ENCODE measurements at places on chromosomes 7 and 10.
A peak's percentile ranks its signal among the peaks of the same experiment; 100 is the strongest.

DNA sequence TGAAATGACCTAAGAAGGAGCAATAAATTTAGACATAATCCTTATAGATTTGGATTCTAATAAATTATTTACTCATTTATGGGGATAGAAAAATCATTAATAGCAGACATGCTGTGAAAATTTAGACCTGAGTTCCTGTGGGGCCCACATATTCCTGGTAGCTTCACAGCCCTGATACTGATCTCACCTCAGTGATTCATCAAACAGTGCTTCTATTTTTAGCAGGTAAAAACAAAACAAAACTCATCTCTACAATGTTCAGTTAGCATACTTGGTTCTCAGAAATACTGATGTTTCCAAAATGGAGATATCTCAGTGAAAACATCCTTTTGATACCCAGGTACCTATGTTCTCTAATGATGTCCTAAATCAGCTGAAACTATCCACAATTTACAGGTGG lies 841.1 kb upstream of the SORCS1 start:
- DNase-seq: no peak

GRCh38 chr10:13346283-13347042 lies 1.6 kb downstream of the SEPHS1 start:
- DNase-seq: no peak

DNA sequence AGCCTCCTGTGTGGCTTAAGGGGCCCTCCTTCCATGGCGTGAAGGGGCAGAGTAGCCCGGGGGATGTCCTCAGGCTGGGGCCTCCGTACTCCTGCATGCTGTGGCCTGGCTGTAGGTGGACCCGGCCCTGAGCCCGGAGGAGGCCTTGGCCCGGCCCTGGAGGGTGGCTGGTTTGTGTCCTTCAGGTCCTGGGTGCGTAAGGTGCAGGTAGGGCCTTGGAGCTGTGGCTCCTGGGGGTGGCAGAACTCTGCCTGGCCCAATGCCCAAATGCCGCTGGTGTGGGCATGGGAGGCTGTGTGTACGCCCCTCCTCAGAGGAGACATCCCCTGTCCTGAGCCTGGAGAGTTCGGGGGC lies 26.9 kb upstream of the AMZ1 start:
- DNase-seq: no peak

DNA sequence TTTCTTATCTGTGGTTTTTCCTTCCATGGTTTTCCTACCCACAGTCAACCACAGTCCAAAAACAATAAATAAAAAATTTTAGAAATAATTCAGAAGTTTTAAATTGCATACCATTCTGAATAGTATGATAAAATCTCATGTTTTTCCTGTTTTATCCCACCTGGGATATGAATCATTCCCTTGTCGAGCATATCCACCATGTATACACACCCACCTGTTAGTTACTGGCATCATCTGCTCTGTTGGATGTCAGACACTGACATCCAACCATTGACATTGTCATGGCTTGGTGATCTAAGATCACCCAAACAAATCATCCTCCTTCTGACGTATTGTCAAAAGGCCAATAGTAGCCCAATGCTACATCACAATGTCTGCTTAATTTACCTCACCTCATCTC lies 749.8 kb downstream of the TNS3 start:
- DNase-seq: no peak

GRCh38 chr7:106952658-106953231 lies 87.7 kb downstream of the PIK3CG start:
- no peak for DNase-seq

- peak; percentile 2 for DNase-seq
Observed at GRCh38 chr10:132551093-132551807, 13.7 kb downstream of the INPP5A start.

GRCh38 chr7:138626846-138627245 lies 74.3 kb downstream of the SVOPL start:
- DNase-seq: no peak

DNA sequence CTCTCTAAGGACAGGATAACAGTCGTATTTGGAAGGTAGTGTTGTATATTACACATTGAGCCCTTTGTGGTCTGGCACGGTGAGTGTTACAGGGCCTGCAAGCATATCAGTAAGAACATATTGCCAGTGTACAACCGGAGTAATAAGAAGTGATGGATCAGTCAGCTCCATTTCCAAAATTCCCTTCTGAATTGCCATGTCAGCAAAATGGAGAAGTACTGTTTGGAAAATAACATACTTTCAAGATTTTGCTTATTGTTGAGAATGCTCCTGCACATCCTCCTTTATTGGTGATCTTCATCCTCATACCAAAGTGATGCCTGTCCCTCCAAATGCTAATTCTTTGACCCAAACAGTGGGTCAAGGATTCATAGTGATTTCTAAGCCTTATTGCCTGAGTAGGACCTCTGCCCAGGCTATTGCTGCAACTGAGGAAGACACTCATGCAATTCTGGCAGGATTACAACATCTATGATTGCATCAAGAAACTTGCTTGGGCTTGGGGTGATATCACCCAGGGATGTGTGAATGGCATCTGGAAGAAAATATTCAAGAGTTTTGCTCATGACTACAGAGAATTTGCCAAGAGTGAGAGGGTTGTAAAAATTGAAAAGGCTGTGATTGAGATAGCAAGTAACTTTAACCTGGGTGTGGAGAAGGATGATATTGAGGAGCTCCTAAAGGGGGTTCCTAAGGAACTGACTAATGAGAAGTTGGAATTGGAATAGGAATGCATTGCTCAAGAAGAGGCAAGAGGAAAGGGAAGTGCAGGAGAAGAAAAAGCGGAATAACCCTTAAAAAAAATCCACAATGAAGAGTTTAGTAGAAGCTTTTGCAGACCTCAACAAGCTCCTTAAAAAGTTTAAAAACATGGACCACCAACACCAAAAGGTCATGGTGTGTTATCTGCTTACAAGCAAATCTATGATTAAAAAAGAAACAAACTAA lies 452.2 kb upstream of the SORCS1 start:
- DNase-seq: no peak

Data from NCI-H69 (cell line).